Cardiac muscle cell (in vitro differentiated cells and primary cell): ENCODE measurements at places on chromosomes 16 and 17. TPM values are rescaled to one million over a fixed set of nuclear protein-coding genes. Genes with fewer than 3 reads are reported as not detected.

The MSLN gene
- 0.32 and 4.5 TPM in 2 replicates for total RNA-seq

DNA sequence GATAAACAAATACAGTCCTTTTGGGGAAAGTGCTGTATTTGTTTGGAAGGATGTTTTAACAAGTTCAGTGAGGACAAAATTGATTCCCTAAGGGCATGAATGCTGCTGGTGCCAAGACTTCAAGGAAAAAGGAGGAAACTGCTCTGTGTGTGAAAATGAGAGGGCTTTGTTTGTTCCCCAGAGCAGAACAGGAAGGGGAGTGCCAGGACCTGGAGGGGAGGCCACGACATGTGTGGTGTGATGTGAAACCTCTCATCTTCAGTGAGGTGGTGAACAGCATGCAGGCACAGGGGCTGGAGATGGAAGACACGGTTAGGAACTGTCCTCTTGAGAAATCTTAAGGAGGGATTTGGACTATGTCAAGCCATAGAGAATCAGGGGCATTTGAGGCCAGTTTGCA is 46.6 kb upstream of the GRIN2A start:
- no peaks in the 10 kb centered on the region for H3K4me1 ChIP-seq
- no peak overlapping the region for H3K27ac ChIP-seq
- peaks cover 2% of the 10 kb centered on the region for H3K36me3 ChIP-seq

DNA sequence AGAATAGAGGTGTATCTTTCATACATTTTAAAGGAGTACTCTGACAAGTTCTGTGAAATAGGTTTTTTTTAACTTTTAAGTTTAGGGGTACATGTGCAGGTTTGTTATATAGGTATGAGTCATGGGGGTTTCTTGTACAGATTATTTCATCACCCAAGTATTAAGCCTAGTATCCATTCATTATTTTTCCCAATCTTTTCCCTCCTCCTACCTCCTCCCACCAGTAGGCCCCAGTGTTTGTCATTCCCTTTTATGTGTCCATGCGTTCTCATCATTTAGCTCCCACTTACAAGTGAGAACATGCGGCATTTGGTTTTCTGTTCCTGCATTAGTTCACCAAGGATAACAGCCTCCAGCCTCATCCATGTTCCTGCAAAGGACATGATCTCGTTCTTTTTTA is 175.5 kb downstream of the CYB561 start:
- H3K4me3 ChIP-seq, result no peak overlapping the region
- no peak overlapping the region for H3K27ac ChIP-seq
- H3K36me3 ChIP-seq, result peaks cover 33% of the 10 kb centered on the region
- no peaks in the 10 kb centered on the region for H3K4me1 ChIP-seq

DNA sequence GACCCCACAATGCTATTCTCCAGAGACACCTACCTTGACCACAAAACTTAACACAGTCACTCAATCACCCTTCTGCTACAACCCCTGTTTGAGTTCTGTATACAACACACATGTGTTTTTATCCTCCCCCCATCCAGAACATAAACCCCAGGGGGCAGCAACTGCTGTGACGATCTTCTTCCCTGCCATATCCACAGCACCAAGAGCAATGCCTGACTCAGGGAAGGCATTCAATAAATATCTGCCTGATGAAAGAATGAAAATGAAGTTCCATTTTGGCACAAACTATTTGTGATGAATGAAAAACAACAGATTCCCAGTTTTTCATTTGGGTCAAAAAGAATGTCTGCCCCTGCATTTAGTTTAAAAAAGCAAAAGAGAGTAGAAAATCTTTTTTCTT is 27.0 kb downstream of the ASIC2 start:
- peaks cover 3% of the 10 kb centered on the region for H3K27me3 ChIP-seq
- no peak for DNase-seq
- H3K4me1 ChIP-seq, result no peaks in the 10 kb centered on the region
- no peak overlapping the region for H3K4me3 ChIP-seq
- no peak overlapping the region for H3K27ac ChIP-seq

The TRAPPC1 gene
- total RNA-seq, result 92.0 and 110 TPM in 2 replicates

DNA sequence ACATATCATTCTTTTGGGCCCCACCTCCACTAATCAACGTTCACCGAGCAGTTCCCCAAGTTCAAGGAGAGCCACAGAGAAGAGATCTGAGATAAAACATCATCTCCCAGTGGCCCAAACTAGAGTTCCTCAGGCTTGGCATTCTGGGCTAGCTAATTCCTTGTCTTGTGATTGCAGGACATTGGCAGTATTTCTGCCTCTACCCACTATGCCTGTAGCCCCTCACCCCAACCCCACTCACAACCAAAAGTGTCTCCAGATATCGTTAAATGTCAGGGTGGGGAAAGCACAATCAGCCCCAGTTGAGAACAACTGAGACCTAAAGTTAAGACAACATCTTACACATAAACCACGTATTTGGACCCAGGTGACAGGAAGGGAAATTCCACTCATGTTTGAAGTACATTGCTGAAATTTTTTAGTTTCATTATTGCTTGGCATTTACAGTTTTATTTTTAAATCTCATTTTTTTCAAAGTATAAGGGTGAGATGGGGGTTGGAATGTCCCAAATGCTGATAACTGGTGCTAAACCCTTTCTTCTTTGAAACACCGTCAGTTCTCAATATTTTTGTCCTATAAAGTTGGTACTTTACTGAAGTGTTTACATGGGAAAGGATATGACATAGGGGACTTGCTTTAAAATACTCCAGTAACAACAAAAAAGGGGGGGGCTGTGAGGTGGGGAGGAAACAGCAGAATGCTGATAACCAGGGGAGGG is 13.6 kb downstream of the ZC3H7A start:
- peaks cover 9% of the 10 kb centered on the region for H3K36me3 ChIP-seq
- no peak overlapping the region for H3K4me3 ChIP-seq
- peak overlapping the region; percentile 81 for H3K27ac ChIP-seq
- H3K27me3 ChIP-seq, result no peaks in the 10 kb centered on the region
- H3K4me1 ChIP-seq, result peaks cover 24% of the 10 kb centered on the region
